ENCODE measurements at places on chromosomes 1 and 21. TPM values are rescaled to one million over a fixed set of nuclear protein-coding genes. Genes with fewer than 3 reads are reported as not detected.
A peak's percentile ranks its signal among the peaks of the same experiment; 100 is the strongest.

Gene AGL
- 7.6 TPM for polyA plus RNA-seq

DNA sequence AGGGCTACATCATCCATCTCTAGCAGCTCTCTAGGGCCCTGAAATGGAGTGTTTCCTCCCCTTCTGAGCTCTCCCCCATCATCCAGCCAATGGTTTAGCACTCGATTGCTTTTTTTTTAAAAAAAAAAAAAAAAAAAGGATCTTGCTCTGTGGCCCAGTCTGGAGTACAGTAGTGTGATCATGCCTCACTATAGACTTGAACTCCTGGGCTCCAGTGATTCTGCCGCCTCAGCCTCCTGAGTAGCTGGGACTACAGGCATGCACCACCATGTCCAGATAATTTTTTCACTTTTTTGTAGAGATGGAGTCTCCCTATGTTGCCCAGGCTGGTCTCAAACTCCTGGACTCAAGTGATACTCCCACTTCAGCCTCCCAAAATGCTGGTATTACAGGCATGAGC lies 12.1 kb upstream of the ITPKB start:
- DNase-seq, result no peak

GRCh38 chr1:85756864-85757263 lies 48.6 kb upstream of the ZNHIT6 start:
- DNase-seq, result no peak

DNA sequence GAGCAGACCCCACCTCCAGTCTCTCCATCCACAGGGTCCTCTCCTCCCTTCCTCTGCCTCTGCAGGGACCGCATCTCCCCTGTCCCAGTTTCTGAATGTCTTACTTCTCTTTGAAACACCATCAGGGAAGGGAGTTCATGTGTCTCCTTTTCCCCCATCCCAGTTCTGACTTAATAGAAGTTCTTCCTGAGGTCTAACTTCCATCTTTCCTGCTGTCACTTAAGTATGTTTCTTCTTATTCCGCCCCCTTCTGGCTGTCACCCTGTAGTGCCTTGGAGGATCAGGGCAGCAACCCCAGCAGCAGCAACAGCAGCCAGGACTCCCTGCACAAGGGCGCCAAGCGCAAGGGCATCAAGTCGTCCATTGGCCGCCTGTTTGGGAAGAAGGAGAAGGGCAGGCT lies 29.3 kb downstream of the MYOG start:
- no peak for DNase-seq

- DNase-seq, result no peak
Measured at GRCh38 chr1:23651069-23651808, 40.4 kb upstream of the RPL11 start.

DNA sequence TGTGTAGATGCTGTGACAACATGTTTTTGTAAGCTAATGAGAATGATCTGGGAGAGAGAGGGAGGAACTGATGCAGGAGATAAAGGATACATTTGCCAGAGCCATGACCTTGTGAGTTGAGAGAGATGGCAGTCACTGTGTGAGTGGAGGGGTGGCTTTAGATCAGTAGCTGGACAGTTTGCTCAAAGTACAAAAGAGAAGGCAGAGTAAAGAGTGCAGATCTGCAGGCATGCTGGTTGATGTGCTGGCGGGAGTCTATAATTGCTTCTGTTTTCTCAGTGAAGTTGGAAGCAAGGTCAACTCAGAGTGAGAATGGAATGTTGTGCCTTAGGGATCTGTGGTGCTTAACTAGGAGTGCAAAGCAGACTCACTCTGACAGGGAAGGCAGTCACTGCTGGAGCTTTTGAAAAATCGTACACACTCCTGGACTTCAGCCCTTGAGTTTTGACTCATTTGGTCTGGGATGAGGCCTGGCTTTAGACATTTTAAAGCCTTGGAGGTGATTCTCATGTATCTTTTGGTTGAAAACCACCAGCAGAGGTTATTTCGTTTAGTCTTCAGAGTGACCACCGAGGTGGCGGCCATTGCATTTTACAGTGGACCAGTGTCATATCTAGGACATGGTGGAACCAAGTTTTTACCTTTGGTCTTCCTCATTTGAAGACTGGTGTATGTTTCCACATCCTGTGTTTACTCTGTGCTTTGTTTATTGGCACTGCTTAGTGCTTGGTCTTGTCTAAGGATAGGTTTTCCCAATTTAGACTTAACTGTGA lies 49.6 kb downstream of the MTR start:
- DNase-seq, result peak; percentile 12

GRCh38 chr1:208924928-208925327 lies 658.6 kb upstream of the CAMK1G start:
- peak; percentile 11 for DNase-seq

GRCh38 chr1:22662318-22662717 lies 9.3 kb downstream of the C1QB start:
- no peak for DNase-seq

Gene HSPA6
- polyA plus RNA-seq, result 29.3 TPM

GRCh38 chr1:205430696-205431305 lies 8.9 kb upstream of the LEMD1 start:
- peak; percentile 79 for DNase-seq

DNA sequence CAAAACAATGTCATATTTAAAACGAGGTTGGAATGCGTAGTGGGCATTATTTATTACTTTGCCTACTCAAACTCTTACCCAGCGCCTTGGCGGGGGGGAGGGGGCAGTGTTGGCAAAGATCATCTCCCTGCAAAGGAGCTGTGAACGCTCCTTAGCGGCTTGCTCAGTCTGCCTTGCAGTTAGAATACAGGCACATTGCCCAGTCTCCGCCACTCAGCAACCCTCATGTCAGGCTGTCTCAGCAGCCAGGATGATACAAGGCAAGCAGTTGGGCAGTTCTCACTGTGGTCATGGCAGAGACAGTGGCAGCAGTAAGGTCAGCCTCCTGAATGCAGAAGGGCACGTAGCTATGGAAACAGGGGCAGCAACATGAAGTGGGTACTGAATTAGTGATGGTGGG lies 170.4 kb upstream of the KCNK2 start:
- no peak for DNase-seq

DNA sequence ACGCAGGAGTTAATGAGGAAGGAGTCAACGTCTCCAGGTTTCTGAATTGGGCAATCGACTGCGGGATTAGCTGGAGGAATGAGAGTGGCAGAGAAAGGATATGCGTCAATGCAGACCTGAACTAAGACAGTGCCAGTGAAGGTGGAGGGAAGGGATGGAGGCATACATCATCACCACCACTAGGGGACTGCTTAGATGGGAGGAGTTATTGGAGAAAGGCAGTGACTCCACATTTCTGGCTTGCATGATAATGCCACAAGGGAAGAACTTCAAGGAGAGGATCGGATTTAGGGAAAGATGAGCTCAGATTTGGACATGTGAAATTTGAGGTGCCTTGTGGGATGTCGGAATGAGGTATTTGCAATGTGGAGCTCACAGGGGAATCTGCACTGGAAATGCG lies 17.5 kb downstream of the VASH2 start:
- no peak for DNase-seq

Gene UTP11
- polyA plus RNA-seq, result 33.7 TPM

GRCh38 chr1:154837672-154838171 lies 32.4 kb downstream of the KCNN3 start:
- no peak for DNase-seq

DNA sequence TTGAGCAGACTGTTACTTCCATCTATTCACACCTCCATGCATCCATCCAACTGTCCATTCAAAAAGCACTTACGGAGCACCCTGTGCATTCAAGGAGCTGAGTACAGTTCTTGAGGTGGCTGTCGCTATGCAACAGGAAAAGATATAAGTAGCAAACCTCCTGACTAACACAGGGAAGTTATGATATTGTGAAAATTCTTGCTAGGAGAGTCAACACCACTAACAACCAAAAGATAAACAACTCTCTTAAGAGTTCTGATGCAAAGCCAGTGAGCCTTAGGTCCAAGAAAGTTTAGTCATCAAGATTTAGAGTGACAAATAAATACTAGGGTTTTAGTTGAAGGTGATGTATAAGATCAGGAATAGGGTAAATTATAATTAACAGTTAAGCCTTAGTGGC lies 44.5 kb upstream of the TRIM45 start:
- DNase-seq, result peak; percentile 33

- peak; percentile 93 for DNase-seq
Measured at GRCh38 chr21:38993561-38993960, 187.8 kb downstream of the ETS2 start.

Gene CC2D1B
- polyA plus RNA-seq, result 34.6 TPM

Gene TP73
- 1.7 TPM for polyA plus RNA-seq

DNA sequence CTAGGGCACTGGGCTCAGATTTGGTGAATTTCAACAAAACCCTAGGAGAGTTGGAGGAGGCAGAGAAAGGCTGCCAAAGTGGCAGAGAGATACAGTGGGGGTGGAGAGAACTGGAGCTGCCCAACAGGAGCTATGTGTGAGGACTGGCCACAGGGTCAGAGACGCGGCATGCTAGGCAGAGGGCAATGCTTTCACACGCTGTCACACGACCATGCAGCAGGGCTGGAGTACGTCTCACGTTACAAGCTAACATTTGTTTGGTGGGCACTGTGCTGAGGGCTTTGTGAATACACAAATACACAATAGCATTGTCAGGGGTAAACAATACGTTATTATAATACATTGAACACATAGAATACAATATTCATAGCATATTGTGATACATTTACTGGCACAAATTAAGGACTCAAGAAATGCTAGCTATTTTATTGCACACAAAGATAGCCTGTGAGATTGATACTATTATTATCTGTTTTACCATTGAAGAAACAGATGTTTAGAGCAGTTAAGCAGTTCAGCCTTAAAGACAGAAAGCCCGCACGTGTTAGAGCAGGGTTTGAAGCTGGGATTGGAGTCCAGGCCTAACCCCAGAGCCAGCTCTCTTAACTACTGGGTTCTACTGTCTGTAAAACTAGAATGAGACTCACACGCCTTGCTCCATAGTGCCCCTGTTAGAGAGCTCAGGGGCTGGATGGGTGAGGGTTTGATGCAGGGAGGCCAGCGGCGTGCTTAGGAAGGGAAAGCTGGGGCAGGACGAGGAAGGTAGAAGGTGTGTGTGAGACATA lies 4.5 kb downstream of the RAB7B start:
- peak; percentile 31 for DNase-seq

GRCh38 chr1:109782514-109782913 lies 18.8 kb upstream of the EPS8L3 start:
- no peak for DNase-seq

Gene CDC7
- 3.9 TPM for polyA plus RNA-seq

GRCh38 chr21:29302359-29302875 lies 3.7 kb downstream of the BACH1 start:
- no peak for DNase-seq

Gene TMIGD3
- polyA plus RNA-seq, result 4.2 TPM

Gene TCEANC2
- 1.7 TPM for polyA plus RNA-seq

Gene ANKRD35
- polyA plus RNA-seq, result 2.1 TPM

- DNase-seq, result peak; percentile 67
Measured at GRCh38 chr21:36194024-36194423, 37.4 kb downstream of the DOP1B start.

DNA sequence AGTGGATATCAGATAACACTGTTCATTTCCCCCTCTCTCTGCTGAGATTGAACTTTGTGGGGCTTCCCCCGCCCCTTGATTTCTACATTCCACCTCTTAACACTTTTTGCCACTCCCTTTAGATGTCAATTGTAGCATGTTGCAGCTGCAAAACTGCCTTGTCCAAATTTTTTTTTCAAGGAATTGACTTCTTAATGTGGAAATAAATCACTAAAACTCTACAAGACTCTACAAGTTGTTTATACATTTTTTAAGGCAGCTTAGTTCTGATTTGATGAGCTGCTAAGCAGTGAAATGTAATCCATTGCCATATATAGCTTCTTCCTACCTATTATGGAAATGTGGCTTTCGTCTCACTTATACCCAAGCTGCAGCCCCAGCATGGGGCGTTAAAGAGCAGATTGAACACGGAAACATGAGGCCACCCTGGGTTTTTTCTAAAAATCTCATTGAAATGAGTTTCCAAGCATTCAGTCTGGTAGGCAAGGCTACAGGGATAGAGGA lies 132.2 kb downstream of the SYT2 start:
- DNase-seq, result peak; percentile 71

GRCh38 chr1:179126338-179127060 lies 44.6 kb downstream of the TOR3A start:
- no peak for DNase-seq

DNA sequence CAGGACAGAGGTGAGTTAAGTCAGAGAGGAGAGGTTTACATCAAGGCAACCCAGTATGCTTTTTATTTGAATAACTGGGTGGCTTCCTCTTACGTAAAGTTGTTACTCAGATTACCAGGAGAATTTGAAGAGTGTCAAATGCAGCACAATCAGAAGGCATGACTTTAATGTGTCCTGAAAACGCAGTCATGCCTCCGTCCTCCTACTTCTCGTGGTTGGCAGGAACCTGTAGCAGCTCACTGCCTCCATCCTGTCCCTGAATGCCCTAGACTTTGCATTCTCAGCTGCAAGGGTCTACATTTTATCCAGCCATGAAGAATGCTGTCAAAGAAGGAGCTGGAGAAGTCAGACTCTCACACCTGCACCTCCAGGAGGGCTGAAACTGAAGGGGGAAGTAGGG lies 66.7 kb downstream of the MIS18A start:
- no peak for DNase-seq

Gene ALX3
- 0.16 TPM for polyA plus RNA-seq

GRCh38 chr1:189774721-189775287 lies 702.9 kb downstream of the BRINP3 start:
- DNase-seq, result no peak

Gene FAF1
- polyA plus RNA-seq, result 27.9 TPM

- DNase-seq, result no peak
Measured at GRCh38 chr1:116983678-116984077, 17.9 kb upstream of the CD101 start.

DNA sequence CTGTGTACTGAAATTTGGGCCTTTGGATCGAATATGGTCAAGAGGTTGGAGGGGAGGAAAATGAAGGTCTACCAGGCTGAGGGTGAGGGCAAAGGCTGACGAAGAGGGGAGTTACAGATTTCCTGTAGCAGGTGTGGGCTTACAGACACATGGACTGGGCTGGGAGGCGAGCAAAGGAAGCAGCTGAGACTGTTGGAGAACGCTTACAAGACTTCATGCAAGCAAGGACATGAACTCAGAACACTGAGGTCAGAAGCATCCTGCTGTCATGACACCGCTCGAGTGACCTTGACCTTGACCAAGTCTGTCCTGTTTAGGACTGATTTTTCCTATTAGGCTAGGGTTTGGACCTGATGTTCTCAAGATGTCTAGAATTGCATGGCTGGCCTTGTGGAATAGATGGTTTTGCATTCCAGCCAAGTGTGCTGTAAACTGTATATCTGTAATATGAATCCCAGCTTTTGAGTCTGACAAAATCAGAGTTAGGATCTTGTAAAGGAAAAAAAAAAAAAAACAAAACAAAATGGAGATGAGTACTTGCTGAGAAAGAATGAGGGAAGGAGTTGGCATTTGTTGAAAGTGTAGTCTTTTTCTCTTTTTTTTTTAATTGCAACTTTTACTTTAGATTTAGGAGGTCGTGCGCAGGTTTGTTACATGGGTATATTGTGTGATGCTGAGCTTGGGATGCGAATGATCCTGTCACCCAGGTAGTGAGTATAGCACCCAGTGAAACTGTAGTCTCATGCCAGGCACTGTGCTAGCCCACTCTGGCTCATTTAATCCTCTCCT lies 5.8 kb downstream of the ELF3 start:
- no peak for DNase-seq

Measured in lung (tissue), 17 donors.